Caco-2 (cell line): ENCODE measurements at places on chromosomes 5 and 9. TPM values are rescaled to one million over a fixed set of nuclear protein-coding genes. Genes with fewer than 3 reads are reported as not detected.

GRCh38 chr9:136960938-136961275, 8.8 kb downstream of the LCN12 start:
- H3K27ac ChIP-seq, result no peak overlapping the region
- H3K36me3 ChIP-seq, result no peaks in the 10 kb centered on the region
- peaks cover 18% of the 10 kb centered on the region for H3K4me1 ChIP-seq

DNA sequence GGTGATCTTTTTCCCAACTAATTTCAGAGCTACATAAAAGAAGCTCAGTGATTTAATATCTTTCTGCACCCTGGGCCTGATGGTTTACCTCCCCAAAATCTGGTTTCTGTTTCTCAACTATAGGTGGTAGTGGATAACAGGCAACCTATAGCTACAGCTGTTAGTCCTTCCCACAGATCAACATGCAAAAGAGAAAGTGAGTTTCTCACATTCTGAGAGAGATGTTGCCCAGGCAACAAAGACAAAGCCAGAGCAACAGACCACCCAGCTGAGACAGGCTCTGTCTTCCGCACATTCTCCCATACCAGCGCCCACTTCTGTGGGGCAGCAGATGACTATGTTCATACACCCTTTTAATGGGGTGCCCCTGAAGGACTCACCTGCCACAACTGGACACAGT, 40.7 kb upstream of the PPP2R2B start:
- DNase-seq, result no peak
- no peaks in the 10 kb centered on the region for H3K4me1 ChIP-seq
- H3K27me3 ChIP-seq, result no peaks in the 10 kb centered on the region; the same call in 1 of the 2 replicates
- H3K4me3 ChIP-seq, result no peak overlapping the region

DNA sequence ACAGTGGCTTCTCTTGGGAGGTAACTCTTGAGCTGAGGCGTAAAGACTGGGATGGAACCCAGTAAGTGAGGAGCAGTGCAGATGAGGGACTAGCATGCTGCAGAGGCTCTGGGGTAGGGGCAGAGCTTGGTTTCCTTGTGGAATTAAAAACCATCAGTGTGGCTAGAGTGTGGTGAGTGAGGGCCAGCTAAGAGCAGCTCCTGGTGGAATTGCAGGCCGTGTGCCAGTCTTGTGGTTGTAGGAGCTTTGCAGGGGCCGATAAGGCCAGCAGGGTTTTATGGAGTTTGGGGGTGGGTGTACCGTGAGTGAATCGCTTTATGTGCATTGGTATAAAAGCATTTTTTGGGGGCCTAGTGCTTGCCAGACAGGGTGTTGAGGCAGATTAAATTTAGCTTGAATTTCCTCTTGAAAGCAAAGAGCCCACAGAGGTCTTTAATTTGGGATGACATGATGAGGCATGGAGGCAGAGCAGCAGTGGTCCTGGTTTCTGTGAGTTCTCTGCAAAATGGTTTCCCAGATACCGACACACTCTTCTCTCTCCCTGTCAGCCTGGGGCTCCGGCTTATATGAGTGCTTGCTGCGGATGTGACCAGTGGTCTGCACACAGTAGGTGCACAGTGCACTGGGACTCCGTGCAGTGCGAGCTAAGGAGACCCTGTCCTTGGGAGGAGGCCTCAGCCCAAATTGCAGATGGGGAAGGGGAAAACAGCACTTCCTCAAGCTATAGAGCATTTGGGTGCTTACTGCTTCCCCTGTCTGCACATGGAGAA, 176.4 kb upstream of the PITX1 start:
- no peaks in the 10 kb centered on the region for H3K27me3 ChIP-seq
- no peak for DNase-seq
- H3K36me3 ChIP-seq, result no peaks in the 10 kb centered on the region
- no peak overlapping the region for H3K27ac ChIP-seq

- no peak overlapping the region for H3K27ac ChIP-seq
- H3K27me3 ChIP-seq, result no peaks in the 10 kb centered on the region
- DNase-seq, result no peak
- no peaks in the 10 kb centered on the region for H3K4me1 ChIP-seq
- H3K36me3 ChIP-seq, result no peaks in the 10 kb centered on the region
- no peak overlapping the region for H3K4me3 ChIP-seq
Measured at GRCh38 chr5:62727861-62728260, 149.2 kb downstream of the LRRC70 start.

DNA sequence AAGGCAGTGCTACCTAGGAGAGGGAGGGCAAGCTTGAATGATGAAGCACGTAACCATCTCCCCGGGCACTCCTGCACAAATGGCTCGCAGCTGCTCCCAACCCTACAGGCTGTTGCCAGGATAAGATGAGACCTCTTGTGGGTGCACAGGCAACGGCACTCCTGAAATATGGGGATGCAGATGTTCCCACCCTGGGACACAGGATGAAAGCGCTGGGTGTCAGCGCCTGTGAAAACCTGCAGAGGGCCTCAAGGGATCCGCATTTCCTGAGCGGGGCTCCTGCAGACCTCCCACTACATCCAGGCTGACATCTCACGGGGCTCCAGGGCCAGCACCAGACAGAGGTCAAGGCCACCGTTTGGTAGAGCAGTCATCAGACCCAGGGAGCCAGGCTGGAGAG, 60.7 kb downstream of the SMIM23 start:
- H3K4me3 ChIP-seq, result no peak overlapping the region
- no peaks in the 10 kb centered on the region for H3K4me1 ChIP-seq
- H3K27ac ChIP-seq, result no peak overlapping the region
- DNase-seq, result no peak
- no peaks in the 10 kb centered on the region for H3K27me3 ChIP-seq
- no peaks in the 10 kb centered on the region; the same call in 1 of the 2 replicates for H3K36me3 ChIP-seq

DNA sequence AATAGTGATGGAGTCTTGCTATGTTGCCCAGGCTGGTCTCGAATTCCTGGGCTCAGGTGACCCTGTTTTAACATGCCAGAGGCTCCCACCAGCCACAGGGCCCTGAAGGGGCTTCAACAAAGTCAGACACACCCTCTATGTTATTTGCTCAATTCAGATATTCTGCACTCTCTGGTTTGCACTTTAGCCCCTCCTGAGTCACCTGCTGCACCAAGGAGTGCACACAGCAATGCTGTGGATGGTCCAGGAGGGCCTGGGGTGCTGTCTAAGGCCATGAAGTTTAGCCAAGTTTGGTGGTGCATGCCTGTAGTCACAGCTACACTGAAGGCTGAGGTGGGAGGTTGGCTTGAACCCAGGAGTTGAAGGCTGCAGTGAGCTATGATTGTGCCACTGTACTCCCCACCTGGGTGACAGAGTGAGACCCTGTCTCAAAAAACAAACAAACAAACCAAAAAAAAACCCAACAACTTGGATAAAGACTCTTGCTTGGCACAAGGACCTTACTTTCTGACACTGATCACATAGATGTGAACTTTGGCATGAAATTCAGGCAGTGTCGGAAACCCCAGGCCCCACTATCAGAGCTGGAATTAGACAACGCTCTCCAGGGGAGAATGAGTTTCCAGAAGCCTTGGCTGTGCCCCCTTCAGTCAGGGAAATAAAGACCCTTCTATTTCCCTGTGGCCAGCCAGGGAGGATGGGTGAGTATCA, 39.7 kb upstream of the CDKN2AIPNL start:
- DNase-seq, result no peak
- H3K4me3 ChIP-seq, result no peak overlapping the region
- H3K36me3 ChIP-seq, result no peaks in the 10 kb centered on the region
- no peaks in the 10 kb centered on the region for H3K27me3 ChIP-seq

PCDHB2 gene
- total RNA-seq, result 0.20 and 0.21 TPM in 2 replicates

- no peaks in the 10 kb centered on the region for H3K4me1 ChIP-seq
- H3K27ac ChIP-seq, result no peak overlapping the region
- H3K4me3 ChIP-seq, result no peak overlapping the region
- no peak for DNase-seq
Measured at GRCh38 chr5:109239456-109239855, 170.3 kb downstream of the PJA2 start.

- H3K4me3 ChIP-seq, result no peak overlapping the region
- no peaks in the 10 kb centered on the region for H3K27me3 ChIP-seq
- no peak overlapping the region for H3K27ac ChIP-seq
- H3K36me3 ChIP-seq, result no peaks in the 10 kb centered on the region
Measured at GRCh38 chr5:136600306-136600705, 235.0 kb upstream of the TRPC7 start.

MLANA gene
- total RNA-seq, result not detected in 2 replicates

- H3K27me3 ChIP-seq, result no peaks in the 10 kb centered on the region
- H3K36me3 ChIP-seq, result no peaks in the 10 kb centered on the region
- no peak overlapping the region for H3K27ac ChIP-seq
- no peak overlapping the region for H3K4me3 ChIP-seq
Measured at GRCh38 chr5:67528953-67529352, 332.4 kb upstream of the CD180 start.

TLX3 gene
- not detected in 2 replicates for total RNA-seq

GRCh38 chr9:70160686-70161600, 97.8 kb upstream of the SMC5 start:
- no peaks in the 10 kb centered on the region for H3K27me3 ChIP-seq
- no peak for DNase-seq
- H3K27ac ChIP-seq, result no peak overlapping the region
- no peaks in the 10 kb centered on the region for H3K4me1 ChIP-seq

GRCh38 chr9:125160750-125161149, 17.4 kb upstream of the SCAI start:
- no peak for DNase-seq
- H3K4me1 ChIP-seq, result no peaks in the 10 kb centered on the region
- H3K36me3 ChIP-seq, result no peaks in the 10 kb centered on the region

DNA sequence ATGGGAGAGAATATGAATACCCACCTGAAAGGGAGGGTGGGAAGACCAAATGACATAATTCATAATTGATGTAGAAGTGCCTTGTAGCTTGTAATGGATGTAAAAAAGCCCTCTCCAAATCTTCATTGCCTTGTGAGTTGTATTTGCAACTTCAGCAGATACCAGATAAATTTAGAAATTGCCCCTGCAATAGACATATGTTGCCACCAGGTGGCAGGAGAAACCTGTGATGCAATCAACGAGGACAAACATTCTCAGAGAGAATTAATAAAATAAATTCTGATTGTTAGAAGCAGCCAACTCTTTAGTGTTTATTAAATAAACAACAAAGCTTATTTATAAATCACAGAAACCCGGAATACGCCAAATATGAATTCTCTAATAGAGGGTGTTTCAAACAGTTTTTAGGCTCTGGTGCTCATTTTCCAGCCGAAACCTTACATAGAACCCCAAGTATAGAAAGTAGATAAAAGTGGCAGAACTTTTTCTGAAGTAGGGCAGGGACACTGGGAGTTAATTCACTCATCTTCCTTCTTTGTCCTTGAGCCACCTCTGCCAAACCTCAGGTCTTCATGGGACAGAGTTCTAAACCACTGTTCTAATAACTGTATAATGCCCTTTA, 147.8 kb downstream of the TMEM38B start:
- H3K27ac ChIP-seq, result no peak overlapping the region
- H3K36me3 ChIP-seq, result no peaks in the 10 kb centered on the region
- no peaks in the 10 kb centered on the region for H3K4me1 ChIP-seq
- DNase-seq, result peak; percentile 10
- H3K4me3 ChIP-seq, result no peak overlapping the region
- H3K27me3 ChIP-seq, result no peaks in the 10 kb centered on the region

GRCh38 chr5:14716755-14717752, 52.5 kb downstream of the OTULIN start:
- H3K36me3 ChIP-seq, result no peaks in the 10 kb centered on the region; the same call in 1 of the 2 replicates
- H3K27me3 ChIP-seq, result no peaks in the 10 kb centered on the region
- H3K27ac ChIP-seq, result no peak overlapping the region
- DNase-seq, result no peak

LMX1B gene
- 15.5 and 17.0 TPM in 2 replicates for total RNA-seq

DNA sequence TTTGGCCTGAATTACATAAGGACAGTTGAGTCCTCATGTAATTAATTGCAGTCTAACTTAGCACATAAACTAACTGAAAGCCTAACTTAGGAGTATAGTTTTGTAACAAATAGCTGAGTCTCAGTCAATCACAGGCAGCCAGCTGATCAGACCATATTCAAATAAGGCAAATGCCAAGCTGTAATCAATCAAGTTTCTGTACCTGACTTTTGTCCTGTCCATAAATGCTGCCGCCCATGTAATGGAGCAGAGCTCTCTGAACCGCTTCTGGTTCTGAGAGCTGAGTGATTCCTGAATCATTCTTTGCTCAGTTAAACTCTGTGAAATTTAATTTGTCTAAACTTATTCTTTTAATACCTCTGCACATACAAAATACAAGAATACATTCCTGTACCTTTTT, 104.8 kb downstream of the TSSK1B start:
- H3K4me1 ChIP-seq, result no peaks in the 10 kb centered on the region
- H3K27me3 ChIP-seq, result no peaks in the 10 kb centered on the region
- no peak for DNase-seq
- no peaks in the 10 kb centered on the region for H3K36me3 ChIP-seq
- H3K27ac ChIP-seq, result no peak overlapping the region

DNA sequence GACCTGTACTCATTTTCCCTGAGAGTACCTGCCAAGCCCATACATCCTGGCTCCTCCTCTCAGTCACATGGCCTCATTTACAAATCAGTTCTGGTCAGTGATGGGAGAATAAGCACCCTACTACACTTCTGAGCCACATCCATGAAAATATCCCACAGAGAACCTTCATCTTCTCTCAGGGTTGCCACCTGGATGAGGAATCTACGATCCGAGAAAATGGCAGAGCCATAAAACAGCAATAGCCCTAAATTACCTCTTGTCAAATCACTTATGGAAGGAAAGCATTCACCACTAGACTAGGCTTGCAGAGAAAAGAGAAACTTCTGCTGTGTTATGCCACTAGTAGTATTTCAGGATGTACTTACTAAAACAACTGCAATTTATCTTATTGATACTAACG, 324.8 kb downstream of the BNC2 start:
- no peak overlapping the region for H3K4me3 ChIP-seq
- H3K4me1 ChIP-seq, result no peaks in the 10 kb centered on the region
- no peak for DNase-seq
- H3K27me3 ChIP-seq, result no peaks in the 10 kb centered on the region

- H3K36me3 ChIP-seq, result no peaks in the 10 kb centered on the region
- DNase-seq, result no peak
- no peak overlapping the region for H3K27ac ChIP-seq
- H3K27me3 ChIP-seq, result no peaks in the 10 kb centered on the region
- no peaks in the 10 kb centered on the region for H3K4me1 ChIP-seq
- H3K4me3 ChIP-seq, result no peak overlapping the region
Measured at GRCh38 chr5:123132316-123132715, 43.3 kb downstream of the PRDM6 start.

- no peaks in the 10 kb centered on the region for H3K27me3 ChIP-seq
- no peaks in the 10 kb centered on the region for H3K4me1 ChIP-seq
- no peak overlapping the region for H3K27ac ChIP-seq
- H3K36me3 ChIP-seq, result no peaks in the 10 kb centered on the region
- H3K4me3 ChIP-seq, result no peak overlapping the region
Measured at GRCh38 chr5:111063709-111064322, 7.7 kb upstream of the TSLP start.

DNA sequence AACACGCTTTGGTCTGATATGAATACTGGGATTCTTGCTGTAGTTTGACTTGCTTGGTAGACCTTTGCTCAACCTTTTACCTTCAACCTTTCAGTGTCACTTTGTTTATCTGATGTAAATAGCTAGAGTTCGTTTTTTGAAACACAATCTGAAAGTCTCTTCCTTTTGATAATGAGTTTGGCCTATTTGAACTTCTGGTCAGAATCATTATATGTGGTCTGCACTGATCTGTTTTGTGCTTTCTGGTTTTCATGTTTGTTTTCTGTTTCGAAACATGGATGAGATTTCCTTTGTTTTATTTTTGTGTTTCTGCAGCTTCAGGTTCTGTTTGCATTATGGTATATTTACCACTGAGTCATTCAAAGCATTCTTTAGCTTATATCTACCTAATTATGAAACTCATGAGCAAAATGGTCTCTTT, 217.5 kb downstream of the GABBR2 start:
- no peak for DNase-seq
- H3K27ac ChIP-seq, result no peak overlapping the region
- no peak overlapping the region for H3K4me3 ChIP-seq
- H3K27me3 ChIP-seq, result no peaks in the 10 kb centered on the region

- peaks cover 84% of the 10 kb centered on the region for H3K4me1 ChIP-seq
- H3K36me3 ChIP-seq, result no peaks in the 10 kb centered on the region
- no peak overlapping the region for H3K4me3 ChIP-seq
- H3K27ac ChIP-seq, result peak overlapping the region; percentile 78
- no peak for DNase-seq
Measured at GRCh38 chr5:147174671-147175265, 60.1 kb upstream of the STK32A start.
